Peyer's patch (tissue), 4 donors: ENCODE measurements at places on chromosomes 4 and X. TPM values are rescaled to one million over a fixed set of nuclear protein-coding genes. Genes with fewer than 3 reads are reported as not detected.

- H3K27ac ChIP-seq, result no peak overlapping the region
- H3K4me1 ChIP-seq, result no peaks in the 10 kb centered on the region
- no peaks in the 10 kb centered on the region for H3K36me3 ChIP-seq
- no peak overlapping the region for H3K4me3 ChIP-seq
- DNase-seq, result no peak
- H3K27me3 ChIP-seq, result no peaks in the 10 kb centered on the region
These were observed 154.6 kb upstream of the FAT1 start for GRCh38 chr4:186878203-186878776.

Gene PF4V1
- total RNA-seq, result not detected

Gene XG
- not detected for total RNA-seq

- H3K4me1 ChIP-seq, result no peaks in the 10 kb centered on the region
- H3K36me3 ChIP-seq, result no peaks in the 10 kb centered on the region
- H3K27ac ChIP-seq, result no peak overlapping the region
- DNase-seq, result no peak
These were observed 97.1 kb downstream of the ENOX2 start for GRCh38 chrX:130805903-130806302.

DNA sequence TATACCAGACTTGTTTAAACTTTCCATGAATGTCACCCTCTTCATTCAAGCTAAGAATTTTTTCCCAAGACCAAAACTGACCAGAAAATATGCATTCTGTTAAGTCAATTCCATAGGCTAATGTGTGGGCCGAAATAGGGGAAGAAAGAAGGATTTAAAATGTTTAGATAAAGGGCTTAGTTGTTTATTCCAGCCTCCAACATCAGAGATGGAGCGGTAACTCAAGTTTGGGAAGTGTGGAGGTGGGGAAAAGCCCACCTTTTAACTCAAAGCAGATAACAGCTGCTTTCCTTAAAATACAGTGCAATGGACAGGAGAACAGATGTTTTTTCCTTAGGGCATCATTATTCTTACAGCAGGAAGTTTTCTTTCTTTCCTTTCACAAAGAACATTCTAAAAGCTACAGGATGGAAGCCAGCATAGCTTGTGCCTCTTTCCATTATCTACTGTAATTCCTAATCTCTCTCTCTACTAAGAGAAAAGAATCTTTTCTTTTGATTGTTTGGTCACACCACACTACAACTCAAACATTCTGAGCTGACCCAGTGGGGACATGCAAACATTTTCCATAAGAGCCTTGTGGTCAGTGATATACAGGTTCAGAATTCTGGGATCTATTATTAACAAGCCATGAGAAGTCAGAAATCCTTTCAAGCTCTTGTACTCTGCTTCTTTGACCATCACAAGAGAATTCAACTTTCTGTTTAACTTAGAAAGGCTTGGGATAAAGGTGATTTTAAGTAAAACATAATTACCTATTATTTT, 101.6 kb downstream of the PDE5A start:
- H3K27ac ChIP-seq, result no peak overlapping the region
- no peaks in the 10 kb centered on the region for H3K4me1 ChIP-seq
- H3K36me3 ChIP-seq, result peaks cover 10% of the 10 kb centered on the region
- DNase-seq, result no peak
- H3K4me3 ChIP-seq, result no peak overlapping the region
- no peaks in the 10 kb centered on the region for H3K27me3 ChIP-seq

Gene SPANXD
- total RNA-seq, result not detected

GRCh38 chrX:3166670-3167455, 125.6 kb downstream of the ARSF start:
- H3K27ac ChIP-seq, result no peak overlapping the region
- no peak overlapping the region for H3K4me3 ChIP-seq
- H3K36me3 ChIP-seq, result no peaks in the 10 kb centered on the region
- no peak for DNase-seq
- no peaks in the 10 kb centered on the region for H3K4me1 ChIP-seq
- H3K27me3 ChIP-seq, result no peaks in the 10 kb centered on the region

- H3K36me3 ChIP-seq, result no peaks in the 10 kb centered on the region
- H3K27ac ChIP-seq, result no peak overlapping the region
- no peaks in the 10 kb centered on the region for H3K4me1 ChIP-seq
- no peak overlapping the region for H3K4me3 ChIP-seq
These were observed 16.9 kb downstream of the SPINK2 start for GRCh38 chr4:56804551-56804950.

Gene DUSP9
- not detected for total RNA-seq

Gene POF1B
- 59.4 TPM for total RNA-seq

DNA sequence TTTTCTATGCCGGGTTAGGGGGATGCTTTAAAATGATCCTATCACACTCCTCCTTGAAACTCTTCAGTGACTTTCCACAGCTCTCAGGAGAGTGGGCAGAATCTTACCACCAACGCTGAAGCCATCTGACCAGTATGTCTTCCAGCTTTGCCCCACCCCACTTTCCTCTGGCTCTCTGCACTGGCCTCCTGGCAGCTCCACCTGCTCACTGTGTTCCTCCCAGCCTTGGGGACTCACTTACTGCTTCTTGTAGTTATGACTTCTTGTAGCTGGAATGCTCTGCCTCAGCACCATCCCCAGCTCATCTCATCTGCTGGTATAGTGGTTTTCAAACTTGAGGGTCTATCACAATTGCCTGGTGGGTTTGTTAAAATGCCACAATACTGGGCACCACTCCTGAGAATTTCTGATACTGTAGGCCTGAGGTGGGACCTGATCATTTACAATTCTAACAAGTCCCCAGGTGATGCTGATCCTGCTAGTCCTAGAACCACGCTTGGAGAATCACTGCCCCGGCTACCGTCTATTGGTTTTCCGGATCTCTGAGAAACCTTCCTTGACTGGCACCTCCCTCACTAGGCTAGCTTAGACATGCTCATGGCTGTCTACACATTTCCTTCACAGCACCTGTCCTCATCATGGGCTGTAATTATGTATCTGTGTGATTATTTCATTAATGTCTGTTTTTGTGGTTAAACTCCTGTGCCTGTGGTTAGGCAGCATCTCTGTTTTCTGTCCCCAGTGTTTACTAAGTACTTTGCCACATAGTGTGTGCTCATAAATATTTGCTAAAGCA, 152.2 kb downstream of the MGST2 start:
- no peak overlapping the region for H3K27ac ChIP-seq
- DNase-seq, result no peak
- H3K36me3 ChIP-seq, result no peaks in the 10 kb centered on the region
- H3K4me1 ChIP-seq, result no peaks in the 10 kb centered on the region
- no peak overlapping the region for H3K4me3 ChIP-seq
- no peaks in the 10 kb centered on the region for H3K27me3 ChIP-seq

Gene MAGEA10
- total RNA-seq, result not detected
